ENCODE measurements at places on chromosomes 3 and 15. TPM values are rescaled to one million over a fixed set of nuclear protein-coding genes. Genes with fewer than 3 reads are reported as not detected.

- DNase-seq: no peak
Observed at GRCh38 chr3:72791161-72791560, 57.1 kb downstream of the SHQ1 start.

DNA sequence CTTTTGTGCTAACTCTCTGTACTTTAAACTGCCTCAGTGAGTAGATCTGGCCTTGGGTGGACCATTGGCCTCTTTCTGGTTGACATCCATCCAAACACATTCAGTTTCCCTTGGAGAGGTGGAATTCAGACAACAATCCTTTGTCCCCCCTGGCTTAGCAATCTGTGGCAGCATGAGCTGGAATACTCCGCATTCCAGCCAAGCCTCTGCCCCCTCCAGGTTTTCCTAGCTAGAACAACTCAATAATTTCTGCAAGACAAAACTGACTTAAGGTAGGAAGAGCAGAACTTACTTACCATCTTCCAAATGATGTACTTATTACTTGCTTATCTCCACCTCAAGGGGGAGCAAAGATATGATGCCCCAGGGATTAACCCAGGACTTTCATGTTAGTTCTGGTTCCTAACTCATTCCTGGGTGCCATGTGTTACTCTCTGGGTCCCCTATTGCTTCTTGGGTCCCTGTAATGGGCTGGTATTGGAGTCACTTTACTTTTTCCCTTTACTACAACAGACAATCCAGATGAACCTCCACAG, 21.8 kb upstream of the IL16 start:
- DNase-seq: no peak

- peak; percentile 38 for DNase-seq
Observed at GRCh38 chr15:43187544-43188155, 2.4 kb downstream of the CCNDBP1 start.

DNA sequence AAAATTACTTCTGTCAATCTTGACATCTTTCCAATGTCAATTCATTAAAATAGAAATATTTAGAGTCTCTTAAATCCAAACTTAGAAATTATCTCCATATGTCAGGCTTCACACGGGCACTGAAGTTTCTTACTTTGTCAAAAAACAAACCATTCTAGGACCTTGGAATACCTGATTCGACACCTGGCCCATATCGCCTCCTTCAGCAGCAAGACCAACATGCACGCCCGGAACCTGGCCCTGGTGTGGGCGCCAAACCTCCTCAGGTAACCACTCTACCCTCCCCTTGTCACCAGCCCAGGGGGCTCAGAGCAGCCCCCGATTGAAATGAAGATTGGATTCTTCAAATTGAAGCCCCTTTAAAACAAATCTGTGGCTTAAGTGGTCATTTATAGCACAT, 81.3 kb downstream of the TMEM39A start:
- DNase-seq: no peak

DNA sequence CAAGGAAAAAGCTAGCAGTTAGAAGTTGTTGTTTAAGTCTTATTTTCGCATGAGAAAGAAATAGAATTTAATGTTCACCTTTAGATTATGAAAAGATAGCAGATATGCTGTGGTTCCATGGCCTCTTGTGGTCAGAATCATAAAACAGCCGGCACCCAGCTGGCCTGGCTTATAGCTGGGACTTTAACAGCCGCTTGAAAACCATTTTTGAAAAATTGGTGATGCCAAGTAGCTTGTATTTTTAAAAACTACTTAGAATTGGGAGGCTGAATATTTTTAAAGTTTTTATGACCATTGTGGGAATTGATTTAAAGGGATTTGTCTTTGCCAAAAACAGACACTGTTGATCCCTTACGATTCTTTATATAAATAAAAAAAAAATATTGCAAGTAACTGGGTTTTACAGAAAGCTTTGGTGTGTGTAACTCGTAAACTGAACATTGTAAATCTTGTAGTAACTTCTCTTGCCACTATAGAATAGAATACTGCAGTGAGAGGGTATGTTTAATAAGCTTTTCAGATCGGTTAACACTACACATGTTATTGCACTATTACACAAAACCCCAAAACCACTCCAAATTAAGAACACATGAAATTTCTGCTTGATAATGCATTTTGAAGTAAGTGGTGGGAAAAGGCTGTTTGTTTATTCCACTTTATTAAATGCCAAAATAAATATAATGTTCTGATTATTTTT, 6.6 kb downstream of the ARRDC4 start:
- no peak for DNase-seq

GRCh38 chr3:194224471-194225417, 88.8 kb downstream of the HES1 start:
- DNase-seq: peak; percentile 70

- no peak for DNase-seq
Observed at GRCh38 chr3:58082047-58082446, 73.8 kb downstream of the FLNB start.

DNA sequence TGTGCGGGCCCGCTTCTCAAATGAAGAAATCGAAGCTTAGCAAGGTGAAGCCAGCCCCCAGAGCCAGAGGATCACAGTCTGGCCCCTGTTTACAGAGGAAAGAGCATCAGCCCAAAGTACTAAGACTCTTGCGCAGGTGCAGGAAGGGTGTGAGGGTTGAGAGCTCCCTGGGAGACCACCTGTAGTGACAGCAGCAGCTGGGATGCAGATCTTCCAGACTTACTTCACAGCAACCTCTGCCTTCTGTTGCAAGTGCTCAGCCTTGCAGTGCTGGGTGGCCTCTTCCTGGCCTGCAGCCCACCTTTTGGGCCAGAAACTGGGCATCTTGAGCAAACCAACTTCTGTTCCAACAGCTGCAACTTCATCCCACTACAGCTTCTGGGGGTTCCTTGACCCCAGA, 19.7 kb downstream of the SPATA12 start:
- DNase-seq: peak; percentile 65

GRCh38 chr15:33963831-33964664, 4.2 kb upstream of the CHRM5 start:
- peak; percentile 46 for DNase-seq

DNA sequence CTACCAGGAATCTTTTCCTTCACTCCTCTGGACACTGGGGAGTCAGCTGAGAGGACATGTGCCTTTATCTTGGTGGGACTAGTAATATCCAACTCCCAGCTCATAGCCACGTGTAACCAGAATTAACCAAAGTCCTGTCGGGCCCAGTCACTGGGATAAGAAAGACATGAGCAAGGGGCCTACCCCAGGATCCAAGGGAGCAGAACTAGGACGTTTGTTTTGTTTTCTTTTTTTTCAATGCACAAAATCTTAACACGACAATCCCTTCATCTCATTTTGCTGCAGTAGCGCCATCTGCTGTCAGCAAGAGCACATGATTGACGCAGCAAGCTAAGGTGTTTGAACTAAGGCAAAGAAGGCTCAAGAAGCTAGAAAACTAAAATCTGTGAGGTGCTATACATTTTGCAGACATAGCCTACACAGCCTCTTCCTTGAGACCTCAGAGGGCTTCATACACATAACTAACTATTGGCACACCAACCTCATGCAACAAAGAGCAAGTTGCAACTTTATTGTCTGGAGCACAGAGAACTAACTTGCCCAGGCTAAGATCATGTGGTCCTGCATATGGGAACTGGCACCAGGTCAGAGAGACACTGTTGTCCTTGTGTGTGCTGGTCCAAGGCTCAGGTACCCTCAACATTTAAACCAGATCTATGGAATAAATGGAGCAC, 43.6 kb downstream of the RLBP1 start:
- DNase-seq: peak; percentile 67

GRCh38 chr3:11235385-11235784, 36.8 kb upstream of the ATG7 start:
- DNase-seq: no peak

Gene SLC28A2
- total RNA-seq: not detected

Gene KIF15
- total RNA-seq: 19.3 TPM

Gene PLS1
- total RNA-seq: 13.8 TPM

Gene UBA7
- total RNA-seq: 0.55 TPM
